Uterus (tissue), 4 donors: ENCODE measurements at places on chromosomes 2 and 18. TPM values are rescaled to one million over a fixed set of nuclear protein-coding genes. Genes with fewer than 3 reads are reported as not detected.
A peak's percentile ranks its signal among the peaks of the same experiment; 100 is the strongest.

GRCh38 chr2:48914477-48915089 is 159.1 kb upstream of the LHCGR start:
- no peak for DNase-seq

DNA sequence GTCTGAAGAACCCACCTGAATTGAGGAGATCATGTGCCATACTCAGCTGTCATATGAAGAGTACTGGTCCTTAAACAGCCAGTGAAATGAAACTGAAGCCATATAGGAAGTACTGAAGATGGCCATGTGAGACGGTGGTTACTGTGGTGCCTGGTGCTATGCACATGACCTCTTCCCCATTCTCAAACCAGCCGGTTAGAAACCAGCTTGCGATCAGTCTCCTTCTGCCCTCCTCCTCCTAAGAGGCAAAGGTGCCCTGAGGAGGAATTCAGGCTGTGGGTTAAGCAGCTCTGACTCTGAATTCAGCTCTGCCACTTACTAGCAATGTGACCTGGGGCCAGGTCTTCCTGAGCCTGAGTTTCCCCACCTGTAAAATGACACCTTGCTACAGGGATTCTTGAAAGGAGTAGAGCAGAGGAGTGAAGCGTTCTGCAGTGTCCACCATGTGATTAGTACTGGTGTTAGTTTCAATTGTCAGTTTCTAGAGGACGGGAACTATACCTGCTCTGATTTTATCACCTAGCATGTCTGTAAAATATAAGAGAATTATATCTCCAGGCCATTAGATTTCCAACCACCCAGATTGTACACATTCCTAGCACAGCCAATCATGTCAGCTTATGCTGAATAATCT is 5.1 kb downstream of the FECH start:
- DNase-seq = no peak

GRCh38 chr18:5238371-5238976 is 41.4 kb upstream of the AKAIN1 start:
- DNase-seq = no peak

IL1A gene
- total RNA-seq = 0.41 TPM

DNA sequence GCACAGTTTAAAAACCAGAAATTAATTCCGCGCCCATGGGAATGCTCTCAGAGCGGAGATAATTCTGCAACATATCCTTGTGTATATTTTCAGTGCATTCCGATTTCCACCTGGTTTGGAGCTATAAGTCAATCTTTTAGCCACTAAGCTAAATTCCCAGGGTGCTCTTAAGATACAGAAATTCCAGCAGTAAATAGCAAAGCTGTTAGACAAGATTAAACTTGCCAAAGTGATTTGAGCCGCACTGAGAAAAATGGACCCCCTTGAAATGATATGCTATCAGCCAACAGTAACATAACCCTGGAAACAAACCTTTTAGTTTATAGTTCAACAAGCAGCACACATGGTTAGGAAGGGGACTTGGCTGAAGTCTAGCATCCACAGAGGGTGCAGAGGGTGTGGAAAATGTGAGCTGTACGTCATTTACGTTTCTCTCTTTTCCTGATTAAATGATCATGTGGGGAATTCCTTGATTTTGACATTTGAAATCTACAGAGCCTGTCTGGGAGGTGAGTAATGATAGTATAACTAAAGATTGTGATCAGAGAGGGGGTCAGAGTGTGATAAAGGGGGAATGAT is 99.8 kb upstream of the COPS8 start:
- DNase-seq = no peak

GRCh38 chr2:224190234-224190935 is 151.3 kb upstream of the SERPINE2 start:
- DNase-seq = no peak

DNA sequence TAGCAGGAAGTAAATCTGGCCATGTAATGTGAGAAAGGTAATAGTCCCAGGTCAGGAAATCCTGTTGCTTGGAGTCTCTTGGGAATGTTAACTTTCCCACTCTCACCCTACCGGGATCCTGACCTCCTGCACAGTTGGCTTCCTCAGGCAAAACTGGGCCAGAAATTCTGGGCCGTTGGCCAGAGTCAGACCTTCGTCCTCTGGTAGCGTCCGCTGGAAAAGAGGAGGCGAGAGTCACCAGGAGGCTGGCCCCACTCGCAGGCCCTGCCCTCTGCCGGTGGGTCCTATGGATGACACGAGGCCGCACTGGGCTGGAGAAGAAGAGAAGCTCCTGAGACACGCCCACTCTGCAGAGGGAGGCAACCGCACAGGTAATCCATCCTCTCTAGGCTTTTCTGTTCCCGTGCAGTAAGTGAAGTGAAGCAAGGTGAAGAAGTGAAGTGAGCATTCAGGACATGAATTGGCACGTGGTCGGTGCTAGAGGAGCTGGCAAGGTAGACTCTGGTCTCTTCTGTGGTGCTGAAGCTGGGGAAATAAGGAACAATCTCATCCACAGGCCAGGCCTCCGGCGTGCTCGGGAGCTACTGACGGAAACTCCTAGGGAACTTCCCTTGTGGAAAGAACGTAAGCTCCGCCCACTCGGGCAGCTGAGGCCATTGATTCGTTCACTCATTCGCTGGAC is 182.7 kb upstream of the GLI2 start:
- peak; percentile 77 for DNase-seq

DNA sequence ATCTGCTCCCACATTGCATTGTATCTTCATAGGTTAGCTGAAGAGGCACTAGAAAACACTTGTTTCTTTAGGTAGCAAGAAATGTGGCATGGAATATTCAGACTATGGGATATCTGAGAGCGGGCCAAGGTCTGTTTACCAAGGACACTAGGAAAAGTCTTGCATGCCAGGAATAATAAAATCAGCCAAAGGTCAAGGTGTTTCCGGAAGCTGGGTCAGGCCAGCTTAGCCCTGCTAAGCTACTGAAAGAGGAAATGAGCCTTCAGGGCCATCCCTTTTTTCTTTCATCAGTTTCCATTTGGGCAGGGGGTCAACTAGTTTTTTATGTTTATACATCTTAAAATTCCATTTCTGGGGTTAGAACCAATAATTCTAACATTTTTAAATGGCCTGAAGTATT is 101.1 kb downstream of the DPP4 start:
- no peak for DNase-seq

DNA sequence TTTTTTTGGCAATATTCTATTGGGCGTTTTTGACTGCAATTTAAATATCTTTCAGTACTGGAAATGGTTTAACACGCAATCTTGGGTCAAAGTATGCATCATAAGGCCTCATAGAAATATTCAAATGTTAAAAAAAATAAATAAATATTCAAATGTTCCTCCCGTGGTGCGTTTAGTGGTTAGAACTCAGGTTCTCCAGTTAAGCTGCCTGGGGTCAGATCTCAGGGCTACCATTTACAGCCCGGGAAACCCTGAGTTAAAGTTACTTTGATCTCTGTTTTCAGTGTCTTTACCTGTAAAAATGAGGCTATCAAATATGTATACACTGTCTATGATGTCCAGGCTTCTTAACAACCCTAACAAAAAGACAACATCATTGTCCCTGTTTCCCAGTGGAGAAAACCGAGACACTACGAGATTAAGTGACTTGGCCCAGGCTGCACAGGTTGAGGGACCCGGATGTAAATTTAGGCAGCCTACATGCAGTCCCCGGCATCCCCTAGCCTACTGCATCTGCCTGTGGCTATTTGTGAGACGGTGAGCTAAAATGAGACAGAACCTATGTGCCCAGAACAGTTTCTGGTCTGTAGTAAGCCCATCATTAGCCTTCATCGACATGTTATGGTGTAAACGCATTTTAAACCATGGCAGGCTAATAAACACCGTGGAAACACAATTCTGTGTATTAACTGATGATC is 1.7 kb downstream of the FHL2 start:
- no peak for DNase-seq
